Activated CD8-positive, alpha-beta memory T cell treated with anti-CD3 and anti-CD28 coated beads for 24 hours (primary cell): ENCODE measurements at places on chromosomes 2 and 18.

- peak; percentile 68 for DNase-seq
Measured at GRCh38 chr18:8706791-8707555, 1.6 kb downstream of the MTCL1 start.

DNA sequence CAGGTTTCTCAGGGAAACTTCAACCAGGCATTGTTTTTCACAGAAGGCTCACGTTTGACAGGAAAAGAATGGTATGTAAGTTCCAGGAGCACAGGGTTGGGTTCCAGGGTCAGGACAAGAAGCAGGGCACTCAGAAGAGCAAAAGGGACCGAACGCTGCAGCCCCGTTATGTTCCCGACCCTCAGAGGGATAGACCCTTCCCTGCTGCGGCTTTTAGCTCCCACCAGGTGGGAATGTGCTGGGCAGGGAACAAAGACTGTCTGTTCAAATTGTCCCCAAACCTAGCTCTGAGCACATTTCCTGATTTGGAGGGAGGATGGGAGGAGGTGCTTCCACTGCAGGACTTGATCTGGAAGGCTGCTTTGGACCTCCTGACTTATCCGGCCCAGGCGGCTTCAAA is 130.1 kb downstream of the RAB3GAP1 start:
- DNase-seq = no peak

DNA sequence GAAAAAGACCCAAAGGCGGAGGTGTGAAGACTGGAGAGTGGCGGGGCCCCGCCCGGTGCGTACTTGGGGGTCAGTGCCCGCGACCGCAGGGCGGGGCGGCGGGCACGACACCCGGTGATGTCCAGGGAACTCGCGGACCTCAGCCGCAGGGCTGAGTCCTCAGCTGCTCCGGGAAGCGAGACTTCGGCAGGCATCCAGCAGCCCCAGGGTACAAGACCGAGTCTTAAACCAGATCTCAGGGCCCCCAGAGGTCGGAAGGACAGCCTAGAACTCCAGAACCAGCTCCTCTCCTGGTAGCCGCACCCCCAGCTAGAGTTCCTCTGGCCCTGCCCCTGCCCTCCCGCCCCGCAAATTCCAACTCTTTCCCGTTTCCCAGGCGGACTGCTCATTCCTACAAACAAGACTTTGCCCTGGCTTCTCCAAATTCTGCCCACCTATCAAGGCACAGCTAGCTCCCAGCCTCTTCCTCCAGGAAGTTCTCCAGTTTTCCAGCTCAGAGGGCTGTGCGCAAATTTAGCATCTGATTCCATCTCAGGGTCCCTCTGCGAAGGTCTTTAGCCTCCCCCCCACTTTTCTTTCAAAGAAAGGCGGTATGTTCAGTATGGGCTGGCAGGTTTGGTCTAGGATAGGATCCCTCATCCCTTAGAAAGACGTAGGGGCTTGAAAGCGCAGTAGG is 26.0 kb upstream of the NOTO start:
- no peak for DNase-seq

- no peak for DNase-seq
Measured at GRCh38 chr2:147363181-147363580, 481.6 kb upstream of the ACVR2A start.

GRCh38 chr2:38218591-38218991 is 142.6 kb upstream of the CYP1B1 start:
- no peak for DNase-seq

DNA sequence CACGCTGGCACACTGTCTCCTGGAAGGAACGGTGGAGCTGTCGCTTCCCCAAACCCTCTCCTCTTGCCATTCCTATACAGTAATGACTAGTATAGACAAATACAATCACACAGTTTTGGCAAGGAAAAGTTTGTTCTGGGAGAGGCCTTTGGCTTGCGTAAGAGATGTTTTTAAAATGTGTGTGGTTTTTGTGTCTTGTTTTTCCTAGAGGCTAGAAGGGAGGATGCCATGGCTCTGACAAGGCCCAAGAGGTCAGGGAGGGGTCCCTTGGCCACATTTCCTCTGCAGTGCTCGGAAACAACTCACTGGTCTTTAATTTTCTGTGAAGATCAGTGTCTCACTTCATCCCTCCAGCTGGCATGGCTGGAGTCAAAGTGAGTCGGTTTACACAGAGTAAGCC is 195.9 kb downstream of the SH3RF3 start:
- no peak for DNase-seq

DNA sequence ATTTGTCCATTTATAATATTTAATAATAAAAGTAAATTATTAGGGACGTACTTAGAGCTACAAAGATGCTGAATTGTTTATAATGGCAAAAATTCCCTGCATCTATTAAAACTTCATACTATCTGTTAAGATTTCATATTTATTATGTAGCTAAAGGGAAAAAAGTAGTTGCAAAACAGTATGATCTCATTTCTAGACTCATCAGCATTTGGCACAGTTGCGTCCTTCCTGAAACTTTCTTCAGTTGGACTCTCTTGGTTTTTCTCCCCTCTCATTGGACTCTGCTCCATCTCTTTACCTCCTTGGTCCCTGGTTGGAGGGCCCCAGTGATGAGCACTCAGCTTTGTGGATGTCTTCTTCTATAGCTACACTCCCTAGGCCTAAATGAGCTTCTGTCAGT is 99.6 kb downstream of the TMEM247 start:
- DNase-seq = no peak

GRCh38 chr2:123164216-123164615 is 860.9 kb upstream of the CNTNAP5 start:
- no peak for DNase-seq

GRCh38 chr18:9392726-9393125 is 58.2 kb downstream of the TWSG1 start:
- no peak for DNase-seq

DNA sequence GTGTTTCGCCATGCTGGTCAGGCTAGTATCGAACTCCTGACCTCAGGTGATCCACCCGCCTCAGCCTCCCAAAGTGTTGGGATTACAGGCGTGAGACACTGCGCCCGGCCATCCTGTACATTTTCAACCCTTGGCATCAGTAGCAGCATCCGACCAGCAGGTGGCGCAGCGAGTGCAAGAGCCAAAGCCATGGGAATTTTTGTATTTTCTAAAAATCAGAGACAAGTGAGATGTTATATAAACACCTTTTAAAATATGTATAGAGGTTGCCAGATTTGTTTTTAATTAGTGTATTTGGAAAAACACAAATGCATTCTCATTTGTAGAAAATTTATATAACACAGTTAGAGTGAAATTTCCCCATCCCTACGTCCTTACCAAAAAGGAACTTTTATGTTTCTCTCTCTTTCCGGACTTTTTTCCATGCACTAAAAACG is 36.8 kb downstream of the MOGAT1 start:
- DNase-seq = peak; percentile 92

GRCh38 chr2:133641497-133641896 is 73.2 kb upstream of the NCKAP5 start:
- no peak for DNase-seq
